Stimulated activated CD8-positive, alpha-beta memory T cell treated with anti-CD3 and anti-CD28 coated beads, Interleukin-7, amount 100 ng/mL, for 1 hour (primary cell): ENCODE measurements at places on chromosomes 1 and 21.

- no peak for DNase-seq
These were observed 100.2 kb downstream of the DPYD start for GRCh38 chr1:97820470-97821188.

- DNase-seq = no peak
These were observed 31.3 kb downstream of the C8B start for GRCh38 chr1:56934430-56935060.

- DNase-seq = no peak
These were observed 778 bp upstream of the TNFRSF25 start for GRCh38 chr1:6466751-6467150.

DNA sequence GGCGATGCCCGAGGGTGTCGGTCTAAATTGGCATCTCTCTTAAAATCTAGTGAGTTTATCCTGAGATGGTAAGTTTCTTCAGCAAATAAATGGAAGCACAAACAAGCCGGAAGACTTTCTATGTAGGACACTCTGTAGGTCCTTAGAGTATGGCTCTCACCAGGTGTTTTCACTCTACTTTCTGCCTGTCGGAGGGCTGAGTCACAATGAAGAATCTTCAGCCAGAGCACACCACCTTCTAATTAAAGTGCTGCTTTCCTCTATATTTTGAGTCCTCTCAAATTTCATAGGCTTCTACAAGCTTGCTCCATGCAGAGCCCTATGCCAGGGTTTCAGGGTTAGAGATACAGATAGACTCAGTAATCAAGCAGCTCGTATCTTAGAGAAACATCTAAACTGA is 27.1 kb downstream of the KCNK1 start:
- DNase-seq = no peak

DNA sequence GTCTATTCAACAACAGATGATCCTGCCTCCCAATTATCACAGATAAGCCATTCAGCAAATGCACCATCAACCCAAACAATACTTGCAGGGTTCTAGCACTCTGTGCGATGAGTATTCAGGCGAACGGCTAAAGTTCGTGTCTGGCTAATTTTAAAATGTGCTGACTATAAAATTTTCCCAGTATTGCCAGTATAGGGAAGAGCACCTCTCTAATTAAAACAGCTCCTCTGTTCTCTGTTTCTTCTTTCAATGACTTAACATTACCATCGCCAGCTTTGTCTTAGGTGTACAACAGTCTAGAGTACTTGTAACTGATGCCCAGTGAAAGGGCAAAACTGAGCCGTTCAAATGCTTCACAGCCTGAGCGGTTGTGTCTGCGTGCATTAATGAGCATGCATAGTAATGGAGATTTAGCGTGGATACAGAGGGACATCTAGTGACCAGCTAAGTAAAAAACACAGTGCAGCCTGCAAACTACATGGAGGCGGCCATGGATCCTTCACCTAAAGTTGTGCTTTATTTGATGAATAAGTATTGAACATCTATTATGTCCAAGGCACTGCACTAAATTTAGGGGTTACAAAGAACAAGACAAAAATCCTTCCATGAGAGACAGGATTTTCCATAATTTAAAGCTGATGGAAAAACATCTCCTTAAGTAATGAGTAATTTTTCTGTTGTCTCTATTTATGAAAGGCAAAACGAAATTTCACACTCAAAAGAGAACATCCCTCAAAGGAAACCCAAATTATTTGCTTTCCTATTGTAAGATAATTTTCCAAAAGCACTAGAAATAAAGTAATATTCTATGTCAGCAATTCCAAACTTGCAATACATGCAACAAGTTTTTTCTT is 120.0 kb downstream of the SETD4 start:
- no peak for DNase-seq

DNA sequence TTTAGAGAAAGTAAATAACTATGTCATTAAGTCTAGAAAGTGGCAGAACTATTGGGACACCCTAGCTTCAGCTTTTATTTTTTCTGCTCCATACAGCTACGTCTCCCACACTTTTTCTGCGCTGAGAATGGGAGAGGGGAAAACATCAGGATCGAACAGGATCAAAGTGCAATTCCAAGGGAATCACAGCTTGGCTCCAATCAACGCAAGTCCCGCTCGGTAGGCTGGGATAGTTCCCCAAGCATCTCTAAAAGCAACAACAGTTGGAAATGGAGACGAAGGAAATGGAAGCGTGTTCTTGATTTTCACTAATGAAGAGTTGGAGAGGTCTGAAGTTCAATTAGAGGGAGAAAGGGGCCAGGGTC is 536 bp downstream of the HMGCL start:
- DNase-seq = no peak

DNA sequence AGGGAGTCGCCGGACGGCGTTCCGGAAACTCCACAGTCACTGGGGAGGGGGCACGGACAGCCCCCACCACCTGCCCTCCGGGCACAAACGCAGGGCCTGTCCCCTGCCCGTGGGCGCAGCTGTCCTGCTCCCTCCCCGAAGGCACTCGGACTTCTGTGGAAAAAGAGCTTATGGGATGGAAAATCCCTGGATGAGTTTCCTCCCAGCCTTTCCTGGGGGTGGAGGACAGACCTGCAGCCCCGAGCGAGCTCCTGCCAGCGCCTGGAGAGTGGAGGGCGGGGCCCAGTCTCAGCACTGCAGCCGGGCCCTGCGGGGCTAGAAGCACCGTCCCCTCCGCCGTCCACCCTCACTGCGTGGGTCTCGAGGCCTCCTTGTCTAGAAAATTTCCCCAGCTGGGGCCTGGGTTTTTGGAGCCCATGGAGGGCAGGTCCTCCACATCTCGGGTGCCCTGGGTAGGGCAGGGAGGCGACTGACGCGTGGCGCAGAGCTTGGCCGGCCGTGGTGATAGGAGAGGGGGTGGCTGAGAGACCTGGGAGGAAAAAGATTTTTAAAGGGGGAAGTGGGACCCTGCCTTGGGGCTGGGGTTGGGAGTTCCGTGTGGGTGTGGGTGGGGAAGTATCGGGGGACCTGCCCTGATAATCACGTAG is 6.4 kb upstream of the COL6A1 start:
- no peak for DNase-seq

DNA sequence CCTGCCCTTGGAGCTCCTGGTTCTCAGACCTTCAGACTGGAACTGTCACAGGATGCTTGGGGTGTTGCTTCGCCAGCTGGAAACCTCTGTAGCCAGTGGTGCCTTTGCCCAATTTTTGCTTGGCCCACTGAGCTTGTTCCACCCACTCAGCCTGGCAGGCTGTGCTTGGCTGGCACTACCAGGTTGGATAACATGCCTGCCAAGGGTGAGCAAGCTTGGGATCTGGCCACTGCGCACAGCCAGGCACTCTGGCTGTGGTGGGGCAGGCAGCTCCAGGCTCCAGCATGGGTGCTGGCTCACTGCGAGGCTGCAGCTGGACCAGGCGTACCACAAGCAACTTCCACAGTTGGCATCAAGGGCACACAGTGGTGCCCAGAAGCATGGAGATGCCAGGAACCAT is 967.8 kb upstream of the NCAM2 start:
- DNase-seq = no peak

DNA sequence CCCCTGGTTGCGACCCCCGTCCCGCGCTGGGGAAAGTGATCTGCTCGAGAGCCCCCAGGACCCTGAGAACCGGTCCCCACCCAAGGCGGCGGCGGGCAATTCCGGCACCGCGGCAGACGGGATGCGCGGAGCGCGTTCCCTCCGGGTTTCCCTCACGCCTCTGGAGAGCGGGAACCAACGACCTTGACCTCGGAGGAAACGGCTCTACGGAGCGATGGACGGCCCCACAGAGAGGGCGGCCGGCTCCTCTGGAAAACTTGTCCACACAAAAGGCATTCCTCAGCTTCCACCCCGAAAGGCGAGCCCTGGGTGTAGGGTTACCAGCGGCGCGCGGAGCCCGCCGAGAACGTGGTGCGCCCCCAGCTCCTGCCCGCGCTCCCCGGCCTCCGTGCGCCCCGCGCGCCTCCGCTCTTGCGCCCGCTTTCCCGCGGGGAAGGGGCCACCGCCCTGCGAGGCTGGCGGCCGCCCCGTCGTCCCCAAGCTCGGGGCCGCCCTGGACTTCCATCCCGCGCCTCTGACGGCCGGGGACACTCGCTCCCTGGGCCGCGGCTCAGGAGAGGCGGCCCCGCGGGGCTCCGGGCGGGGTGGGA is 391 bp upstream of the KIAA1614 start:
- DNase-seq = no peak

GRCh38 chr1:97806326-97806725 is 114.5 kb downstream of the DPYD start:
- no peak for DNase-seq

DNA sequence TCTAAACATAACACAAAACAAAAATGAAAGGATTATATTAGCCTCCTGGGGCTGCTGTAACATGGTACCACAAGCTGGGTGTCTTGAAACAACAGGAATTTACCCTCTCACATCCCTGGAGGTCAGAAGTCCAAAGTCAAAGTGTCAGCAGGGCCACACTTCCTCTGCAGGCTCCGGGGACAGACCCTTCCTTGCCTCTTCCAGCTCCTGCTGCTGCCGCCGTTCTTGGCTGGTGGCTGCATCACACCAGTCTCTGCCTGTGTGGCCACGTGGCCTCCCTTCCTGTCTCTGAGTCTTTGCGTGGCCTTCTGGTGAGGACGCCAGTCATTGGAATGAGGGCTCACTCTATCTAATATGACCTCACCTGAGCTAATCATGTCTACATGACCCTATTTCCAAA is 8.2 kb downstream of the SLC37A1 start:
- no peak for DNase-seq

- no peak for DNase-seq
These were observed 15.2 kb upstream of the ADAMTSL4 start for GRCh38 chr1:150534002-150534401.

DNA sequence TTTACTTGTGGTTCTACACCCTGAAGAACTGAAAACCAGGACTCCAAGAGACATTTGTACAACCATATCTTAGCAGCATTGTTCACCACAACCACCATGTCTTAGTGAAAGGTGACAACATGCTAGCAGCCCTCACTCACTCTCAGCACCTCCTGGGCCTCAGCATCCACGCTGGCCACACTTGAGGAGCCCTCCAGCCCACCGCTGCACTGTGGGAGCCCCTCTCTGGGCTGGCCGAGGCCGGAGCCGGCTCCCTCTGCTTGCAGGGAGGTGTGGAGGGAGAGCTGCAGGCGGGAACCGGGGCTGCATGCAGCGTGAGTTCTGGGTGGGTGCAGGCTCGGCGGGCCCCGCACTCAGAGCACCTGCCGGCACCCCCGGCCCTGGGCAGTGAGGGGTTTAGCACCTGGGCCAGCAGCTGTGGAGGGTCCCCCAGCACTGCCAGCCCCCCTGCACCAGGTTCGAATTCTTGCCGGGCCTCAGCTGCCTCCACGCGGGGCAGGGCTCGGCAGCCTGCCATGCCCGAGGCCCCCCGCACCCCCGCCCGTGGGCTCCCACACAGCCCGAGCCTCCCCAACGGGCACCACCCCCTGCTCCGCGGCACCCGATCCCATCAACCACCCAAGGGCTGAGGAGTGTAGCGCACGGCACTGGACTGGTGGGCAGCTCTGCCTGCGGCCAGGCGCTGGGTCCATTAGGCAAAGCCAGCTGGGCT is 9.2 kb downstream of the C1orf159 start:
- DNase-seq = no peak
